PC-3 (cell line): ENCODE measurements at places on chromosomes 12 and 14. TPM values are rescaled to one million over a fixed set of nuclear protein-coding genes. Genes with fewer than 3 reads are reported as not detected.

Gene KLRC1
- total RNA-seq, result not detected in 2 replicates

Gene MAP3K9
- total RNA-seq, result 13.4 and 14.3 TPM in 2 replicates

Gene ADAM20
- total RNA-seq, result 0.17 and 0.26 TPM in 2 replicates

Gene GZMB
- not detected in 2 replicates for total RNA-seq

Gene ARL1
- 106 and 107 TPM in 2 replicates for total RNA-seq

Gene SPRYD4
- total RNA-seq, result 3.4 and 3.7 TPM in 2 replicates
